Endothelial cell (in vitro differentiated cells): ENCODE measurements at places on chromosomes 13 and 19. TPM values are rescaled to one million over a fixed set of nuclear protein-coding genes. Genes with fewer than 3 reads are reported as not detected.

DNA sequence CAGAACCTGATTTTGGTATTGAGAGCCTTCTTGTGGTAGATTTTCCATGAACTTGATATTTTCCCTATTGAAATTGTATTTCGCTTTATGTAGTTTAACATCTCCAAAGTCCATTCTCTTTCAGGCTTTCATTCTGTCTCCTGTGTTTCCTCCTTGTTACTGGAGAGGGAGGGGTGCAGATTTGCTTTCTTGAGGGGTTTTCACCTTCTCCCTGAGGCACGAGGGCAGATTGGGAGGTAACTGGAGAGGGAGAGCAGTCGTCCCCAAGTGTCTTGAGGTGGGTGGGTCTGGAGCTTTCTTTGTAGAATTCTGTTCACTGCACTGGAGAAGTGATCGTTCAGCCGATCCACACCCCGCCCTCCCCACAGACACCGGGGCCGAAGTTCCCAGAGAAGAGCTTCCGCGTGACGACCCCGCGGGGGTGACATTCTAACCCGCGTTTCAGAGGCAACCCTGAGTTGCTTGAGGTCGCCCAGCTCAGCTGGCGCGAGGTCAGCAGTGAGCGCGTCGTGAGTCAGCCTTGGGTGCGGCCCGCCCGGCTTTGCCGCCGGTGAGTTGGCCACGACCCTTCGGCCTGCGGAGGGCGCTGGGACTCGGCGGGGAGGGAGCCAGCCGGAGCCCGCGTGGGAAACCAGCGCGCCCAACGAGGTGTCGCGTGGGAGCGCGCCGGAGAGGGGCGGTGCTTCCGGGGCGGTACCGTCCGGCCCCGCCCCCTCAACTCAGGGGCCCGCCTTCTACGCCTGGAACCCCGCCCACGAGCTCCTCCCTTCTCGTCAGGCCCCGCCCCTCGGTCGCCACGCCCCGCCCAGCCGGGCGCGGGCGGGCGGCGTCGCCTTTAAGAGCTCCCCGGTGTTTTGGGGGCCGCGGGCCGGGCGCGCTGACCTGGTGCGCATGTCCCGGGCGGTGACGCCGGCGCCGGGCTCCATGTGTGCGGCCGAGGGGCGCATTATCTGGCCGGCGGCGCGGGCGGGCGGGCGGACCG lies at the start of gene GATAD2A:
GATAD2A (plus strand) TSS at position 797 of the 982 bp plus-strand sequence. CDS start 59,671 bp downstream, outside the sequence.
- peak within 1 kb of the TSS; percentile 94 for H3K4me3 ChIP-seq
- H3K27ac ChIP-seq: peak within 1 kb of the TSS; percentile 89

DNA sequence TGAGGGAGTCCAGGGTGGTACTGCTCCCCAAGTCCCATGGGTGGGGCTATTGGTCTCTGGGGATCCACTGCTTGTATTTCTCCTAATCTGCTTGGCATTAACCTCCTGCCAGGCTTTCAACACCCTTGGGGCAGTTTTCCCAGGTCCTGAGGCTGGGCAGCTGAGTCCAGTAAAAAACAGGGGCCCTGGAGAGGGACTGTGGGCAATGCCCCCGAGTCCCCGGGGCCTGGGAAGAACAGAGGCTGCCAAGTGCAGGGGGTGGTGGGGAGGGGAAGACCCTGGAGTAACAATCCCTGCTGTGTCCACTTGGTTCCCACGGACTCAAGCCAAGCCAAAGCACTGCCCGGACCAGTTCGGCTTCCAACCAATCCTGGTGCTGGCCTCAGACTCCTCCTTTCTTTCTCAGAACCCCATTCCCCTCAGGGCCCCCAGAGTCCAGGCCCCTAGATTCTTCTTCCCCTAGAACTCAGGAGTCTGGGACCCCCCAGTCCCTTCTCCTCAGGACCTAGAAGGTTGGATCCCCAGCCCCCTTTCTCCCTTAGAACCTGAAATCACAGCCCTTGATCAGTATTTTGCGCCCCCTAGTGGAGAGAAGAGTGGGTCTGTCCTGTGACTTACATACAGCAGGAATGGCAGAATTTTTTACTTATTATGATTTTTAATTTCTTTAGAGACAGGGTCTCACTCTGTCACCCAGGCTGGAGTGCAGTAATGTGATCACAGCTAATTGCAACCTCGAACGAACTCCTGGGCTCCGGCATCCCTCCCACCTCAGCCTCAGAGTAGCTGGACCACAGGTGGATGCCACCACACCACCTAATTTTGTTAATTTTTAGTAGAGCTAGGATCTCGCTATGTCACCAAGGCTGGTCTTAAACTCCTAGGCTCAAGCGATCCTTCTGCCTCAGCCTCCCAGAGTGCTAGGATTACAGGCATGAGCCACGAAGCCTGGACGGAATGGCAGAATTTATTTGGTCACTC lies 3.7 kb upstream of the CLPTM1 start:
- peaks cover 6% of the 10 kb centered on the region for H3K36me3 ChIP-seq
- peaks cover 12% of the 10 kb centered on the region for H3K27me3 ChIP-seq
- DNase-seq: peak; percentile 64
- H3K27ac ChIP-seq: no peak overlapping the region

GRCh38 chr13:102679449-102680132 lies 15.3 kb downstream of the METTL21C start:
- peaks cover 17% of the 10 kb centered on the region for H3K36me3 ChIP-seq
- H3K27ac ChIP-seq: no peak overlapping the region
- H3K4me3 ChIP-seq: no peak overlapping the region
- no peaks in the 10 kb centered on the region for H3K27me3 ChIP-seq
- peaks cover 5% of the 10 kb centered on the region for H3K4me1 ChIP-seq

DNA sequence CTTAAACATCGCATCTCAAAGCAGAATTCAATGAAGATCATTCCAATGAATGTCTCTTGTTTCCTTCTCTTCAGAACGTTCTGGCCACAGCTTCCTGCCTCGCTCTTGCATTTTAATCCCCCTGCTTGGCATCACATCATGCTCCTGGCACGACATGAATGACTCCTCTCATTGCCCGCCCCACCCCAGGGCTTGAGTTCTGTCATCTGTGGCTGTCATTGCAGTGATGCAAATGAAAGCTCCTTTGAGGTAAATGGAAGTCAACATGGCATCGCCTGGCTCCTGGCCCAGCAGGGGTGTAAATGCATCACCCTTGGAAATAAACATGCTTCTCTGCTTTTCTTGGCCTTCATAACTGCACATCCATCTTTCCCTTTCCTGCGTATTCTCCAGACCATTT lies 48.6 kb downstream of the SCEL start:
- H3K27me3 ChIP-seq: no peaks in the 10 kb centered on the region
- H3K4me3 ChIP-seq: no peak overlapping the region
- no peak overlapping the region for H3K27ac ChIP-seq
- DNase-seq: no peak

GRCh38 chr13:23622985-23623384 lies 52.8 kb downstream of the TNFRSF19 start:
- peaks cover 3% of the 10 kb centered on the region for H3K36me3 ChIP-seq
- H3K27me3 ChIP-seq: no peaks in the 10 kb centered on the region
- H3K4me3 ChIP-seq: no peak overlapping the region
- H3K27ac ChIP-seq: no peak overlapping the region

DNA sequence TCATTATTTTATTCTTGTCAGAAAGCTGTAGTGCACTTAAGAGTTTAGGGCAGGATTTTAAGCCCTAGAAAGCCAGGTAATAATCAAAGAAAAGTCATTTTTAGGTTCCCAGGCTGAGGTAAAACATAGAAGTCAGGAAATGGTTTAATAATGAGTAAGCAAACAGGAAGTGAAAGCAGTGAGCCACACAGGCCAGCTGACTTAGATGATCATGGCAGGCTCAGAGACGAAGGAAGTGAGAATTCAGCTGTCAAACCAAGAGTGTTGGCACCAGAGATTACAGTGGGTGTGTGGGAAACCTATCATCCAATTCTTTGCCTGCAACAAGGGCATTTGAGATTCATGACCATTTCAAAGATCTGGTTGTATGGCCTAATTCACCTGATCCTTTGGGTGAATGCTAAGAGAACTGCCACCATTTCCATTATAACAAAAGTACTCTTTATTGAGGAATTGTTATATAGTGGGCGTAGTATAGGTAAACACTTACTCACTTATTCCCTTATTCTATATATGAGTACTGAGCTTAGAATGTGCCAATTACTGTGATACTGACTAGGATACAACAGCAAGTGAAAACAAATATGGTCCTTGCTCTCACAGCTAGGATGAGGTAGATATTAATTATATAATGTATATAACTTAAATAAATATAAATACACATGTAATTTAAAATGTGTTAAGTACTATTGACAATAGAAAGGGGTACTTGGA lies 103.7 kb upstream of the EDNRB start:
- H3K4me1 ChIP-seq: peaks cover 11% of the 10 kb centered on the region
- no peak overlapping the region for H3K4me3 ChIP-seq
- DNase-seq: peak; percentile 8
- H3K36me3 ChIP-seq: no peaks in the 10 kb centered on the region
- no peaks in the 10 kb centered on the region for H3K27me3 ChIP-seq

- H3K36me3 ChIP-seq: peaks cover 27% of the 10 kb centered on the region
- H3K27me3 ChIP-seq: no peaks in the 10 kb centered on the region
- DNase-seq: no peak
- H3K4me3 ChIP-seq: no peak overlapping the region
- H3K4me1 ChIP-seq: peaks cover 16% of the 10 kb centered on the region
- H3K27ac ChIP-seq: no peak overlapping the region
Observed at GRCh38 chr13:21434588-21434987, 24.5 kb downstream of the ZDHHC20 start.

GRCh38 chr19:11581740-11582139 lies 4.3 kb upstream of the ACP5 start:
- H3K27me3 ChIP-seq: peaks cover 2% of the 10 kb centered on the region
- no peaks in the 10 kb centered on the region for H3K36me3 ChIP-seq
- no peak overlapping the region for H3K4me3 ChIP-seq

GRCh38 chr19:907183-907853 lies 5.7 kb downstream of the R3HDM4 start:
- H3K36me3 ChIP-seq: no peaks in the 10 kb centered on the region
- H3K27me3 ChIP-seq: peaks cover 3% of the 10 kb centered on the region
- H3K4me1 ChIP-seq: no peaks in the 10 kb centered on the region

- H3K27ac ChIP-seq: no peak overlapping the region
- no peaks in the 10 kb centered on the region for H3K27me3 ChIP-seq
- no peak overlapping the region for H3K4me3 ChIP-seq
- DNase-seq: no peak
- peaks cover 3% of the 10 kb centered on the region for H3K4me1 ChIP-seq
Observed at GRCh38 chr13:98184792-98185191, 7.7 kb upstream of the RNF113B start.

DNA sequence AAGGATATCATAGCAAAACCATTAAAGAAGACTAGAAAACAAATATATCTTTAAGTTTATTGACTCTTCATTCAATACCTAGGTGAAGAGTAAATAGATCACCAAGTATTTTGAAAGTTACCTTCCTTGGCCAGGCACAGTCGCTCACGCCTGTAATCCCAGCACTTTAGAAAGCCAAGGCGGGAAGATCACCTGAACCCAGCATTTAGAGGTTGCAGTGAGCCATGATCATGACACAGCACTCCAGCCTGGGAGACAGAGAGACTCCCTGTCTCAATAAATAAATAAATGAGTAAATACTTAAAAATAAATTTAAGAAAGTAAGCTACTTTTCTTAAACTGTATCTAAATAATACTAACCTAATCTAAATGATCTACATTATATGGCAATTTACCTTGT lies 8.9 kb upstream of the WBP4 start:
- H3K27me3 ChIP-seq: peaks cover 4% of the 10 kb centered on the region
- H3K27ac ChIP-seq: no peak overlapping the region
- no peak overlapping the region for H3K4me3 ChIP-seq
- H3K4me1 ChIP-seq: peaks cover 3% of the 10 kb centered on the region
- peaks cover 13% of the 10 kb centered on the region for H3K36me3 ChIP-seq

GRCh38 chr13:73870970-73871935 lies 263.0 kb downstream of the KLF12 start:
- H3K27me3 ChIP-seq: no peaks in the 10 kb centered on the region
- no peak for DNase-seq
- H3K4me1 ChIP-seq: peaks cover 11% of the 10 kb centered on the region
- H3K36me3 ChIP-seq: no peaks in the 10 kb centered on the region
- no peak overlapping the region for H3K27ac ChIP-seq

GRCh38 chr19:6613711-6614110 lies 22.8 kb upstream of the CD70 start:
- no peak for DNase-seq
- peaks cover 7% of the 10 kb centered on the region for H3K27me3 ChIP-seq
- H3K27ac ChIP-seq: no peak overlapping the region
- peaks cover 9% of the 10 kb centered on the region for H3K36me3 ChIP-seq
- no peak overlapping the region for H3K4me3 ChIP-seq

GRCh38 chr13:99465454-99465853 lies 35.8 kb upstream of the TM9SF2 start:
- no peak overlapping the region for H3K27ac ChIP-seq
- no peak for DNase-seq
- H3K4me1 ChIP-seq: peaks cover 9% of the 10 kb centered on the region

- no peak overlapping the region for H3K27ac ChIP-seq
- H3K36me3 ChIP-seq: no peaks in the 10 kb centered on the region
- no peak overlapping the region for H3K4me3 ChIP-seq
Observed at GRCh38 chr13:52353193-52353592, 52.8 kb downstream of the THSD1 start.

- H3K4me1 ChIP-seq: no peaks in the 10 kb centered on the region
Observed at GRCh38 chr19:19544954-19545591, 7.0 kb downstream of the CILP2 start.

DNA sequence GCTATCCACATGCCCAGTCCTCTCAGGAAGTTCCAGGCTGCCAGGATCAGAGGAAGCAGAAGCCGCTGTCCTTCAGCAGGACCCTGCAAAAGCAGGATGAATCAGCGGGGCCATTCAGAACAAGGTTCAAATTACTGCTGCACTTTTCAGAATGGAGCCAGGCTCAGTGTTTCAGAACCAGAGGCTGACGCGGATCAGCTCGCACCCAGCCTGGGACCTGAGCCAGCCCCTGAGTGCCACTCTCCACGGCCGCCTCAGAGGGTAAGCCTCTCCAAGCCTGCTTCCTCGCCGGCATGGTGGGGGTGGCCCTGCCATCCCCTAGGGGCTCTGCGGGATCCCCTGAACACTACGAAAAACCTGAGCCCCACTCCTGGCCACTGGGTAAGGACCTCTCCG lies 24.7 kb downstream of the RASA3 start:
- H3K27ac ChIP-seq: no peak overlapping the region
- H3K36me3 ChIP-seq: peaks cover 14% of the 10 kb centered on the region
- DNase-seq: no peak
- H3K4me1 ChIP-seq: peaks cover 63% of the 10 kb centered on the region
- H3K4me3 ChIP-seq: no peak overlapping the region
- peaks cover 18% of the 10 kb centered on the region for H3K27me3 ChIP-seq

Gene GPC6
- total RNA-seq: 16.1 TPM

Gene NKG7
- total RNA-seq: not detected

Gene KCNN1
- total RNA-seq: 19.3 TPM

Gene GTF3A
- 73.6 TPM for total RNA-seq

Gene TMPRSS9
- total RNA-seq: not detected

Gene LYPD5
- total RNA-seq: not detected

Gene F7
- total RNA-seq: not detected

Gene CD33
- total RNA-seq: 21.7 TPM

Gene ICAM4
- total RNA-seq: 0.36 TPM

Gene C1QTNF9B
- not detected for total RNA-seq

Gene TMIGD2
- total RNA-seq: not detected
